Calu3 (cell line): ENCODE measurements at places on chromosomes 7 and 10.

DNA sequence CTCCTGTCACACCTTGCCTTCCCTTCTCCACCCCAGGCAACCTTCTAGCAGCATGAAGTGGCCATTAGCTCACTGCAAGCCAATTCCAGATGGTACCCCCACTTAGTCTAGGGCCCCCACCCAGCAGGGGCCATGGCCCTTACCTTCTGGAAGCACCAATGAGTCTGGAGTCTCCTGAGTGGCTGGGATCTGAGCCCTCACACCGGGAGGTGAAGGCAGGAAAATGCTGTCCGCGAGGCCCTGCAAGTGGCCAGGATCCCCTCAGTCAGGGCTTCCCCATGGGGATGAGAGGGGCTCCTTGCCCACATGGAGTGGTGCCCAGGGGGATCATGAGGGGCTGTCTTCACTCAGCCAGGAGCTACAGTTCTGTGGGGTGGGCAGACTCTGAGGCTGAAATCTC lies 4.6 kb downstream of the AQP1 start:
- no peak for DNase-seq

DNA sequence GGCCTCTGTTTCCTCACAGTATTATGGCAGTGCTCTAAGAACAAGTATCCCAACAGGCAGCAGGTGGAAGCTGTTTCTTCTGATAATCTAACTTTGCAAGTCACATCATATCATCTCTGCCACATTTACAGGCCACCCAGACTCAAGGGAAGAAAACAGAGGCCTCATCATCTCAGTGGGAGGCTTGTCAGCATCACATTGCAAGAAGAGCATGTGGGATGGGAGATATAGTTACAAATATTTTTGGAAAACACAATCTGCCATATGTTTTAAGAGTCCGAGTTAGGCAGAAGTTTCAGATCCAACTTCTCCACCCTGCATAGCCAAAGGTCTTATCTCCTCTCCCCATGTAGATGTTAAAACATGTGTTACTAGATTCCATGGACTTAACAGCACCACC lies 130.4 kb upstream of the PDE1C start:
- DNase-seq: no peak

- no peak for DNase-seq
Observed at GRCh38 chr7:2663121-2663886, 24.7 kb upstream of the AMZ1 start.

DNA sequence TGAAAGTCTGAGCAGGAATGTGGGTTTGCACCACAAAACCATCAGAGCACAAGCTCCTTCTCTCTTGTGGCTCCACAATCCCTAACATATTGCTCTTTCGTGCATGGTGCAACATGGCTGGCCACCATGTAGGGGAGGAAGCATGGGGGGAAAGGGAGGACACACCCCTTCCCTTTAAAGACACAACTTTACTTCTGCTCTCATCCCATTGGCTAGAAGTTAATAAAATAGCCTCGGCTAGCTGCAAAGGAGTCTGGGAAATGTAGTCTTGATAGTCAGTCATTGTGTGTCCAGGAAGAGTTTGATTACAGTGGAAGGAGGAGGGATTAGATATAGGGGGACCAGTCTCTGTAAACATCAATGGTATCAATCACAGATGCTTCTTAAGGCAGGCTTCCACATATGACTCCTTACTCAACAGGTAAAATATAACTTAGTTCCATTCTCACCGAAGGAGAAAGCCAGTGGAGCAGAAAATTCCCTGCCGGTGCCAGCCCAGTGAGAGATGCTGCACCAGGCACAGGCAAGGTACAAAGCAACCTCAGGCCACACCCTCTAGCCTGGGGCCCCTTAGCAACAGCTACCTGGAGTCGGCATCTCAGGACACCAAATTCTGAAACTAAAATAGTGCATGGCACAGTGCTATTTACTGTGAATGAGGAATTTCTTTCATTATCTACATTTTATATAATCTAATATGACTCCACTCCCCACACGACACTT lies 124.7 kb upstream of the CTBP2 start:
- DNase-seq: no peak

- DNase-seq: no peak
Observed at GRCh38 chr10:58201704-58202103, 66.0 kb downstream of the IPMK start.
